ENCODE measurements at places on chromosomes 5 and 9.

DNA sequence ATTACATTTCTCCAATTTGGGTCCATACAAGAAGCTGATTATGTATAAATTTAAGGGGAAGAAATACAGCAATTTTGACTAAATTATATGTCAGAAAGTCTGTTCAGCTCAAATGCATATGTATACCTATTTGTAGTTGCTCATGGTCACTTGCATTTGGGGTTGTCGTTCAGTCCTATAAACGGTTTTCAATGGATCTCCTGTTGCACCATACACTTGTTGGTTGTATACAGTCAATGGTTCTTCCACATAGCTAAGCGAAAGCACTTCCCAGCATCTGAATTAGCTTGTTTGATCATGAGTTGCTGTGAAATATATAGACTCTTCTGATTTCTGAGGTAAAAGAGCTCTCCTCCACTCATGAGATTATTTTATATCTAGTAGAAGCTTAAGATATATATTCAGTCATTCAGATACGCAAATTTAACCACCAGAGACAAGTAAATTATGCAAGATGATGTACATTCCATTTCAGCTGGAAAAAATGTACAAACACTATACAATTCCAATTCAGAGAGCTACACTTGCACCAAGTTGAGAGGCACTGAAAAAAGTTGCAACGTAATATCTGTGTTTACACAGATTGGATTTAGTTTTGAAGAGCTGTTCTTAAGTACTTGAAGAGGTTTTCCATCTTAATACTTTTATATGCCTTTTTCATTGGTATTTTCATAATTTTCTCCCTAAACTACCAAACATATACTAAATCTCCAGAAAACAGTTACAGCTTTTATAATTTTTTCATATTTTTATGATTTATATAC, 64.4 kb upstream of the POU5F2 start:
- no peak for DNase-seq

DNA sequence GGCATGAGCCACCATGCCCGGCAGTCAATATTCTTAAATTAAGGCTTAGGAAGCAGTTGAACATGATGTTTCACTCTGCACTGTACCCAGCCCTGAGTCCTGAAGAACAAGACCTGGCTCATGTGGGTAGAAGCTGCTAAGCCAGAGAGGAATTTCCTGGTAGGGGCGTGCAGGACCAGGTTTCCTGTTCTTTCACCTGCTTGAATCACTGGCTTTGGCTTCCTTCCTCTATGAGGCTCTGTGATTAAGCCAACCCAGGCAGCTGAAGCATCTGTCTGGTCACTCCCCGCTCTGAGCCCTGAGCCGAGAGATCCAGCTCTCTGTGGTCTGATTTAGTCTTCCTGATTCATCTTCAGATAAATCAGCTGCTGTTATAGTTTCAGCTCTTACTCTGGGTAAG, 29.1 kb downstream of the CFAP77 start:
- DNase-seq = no peak

DNA sequence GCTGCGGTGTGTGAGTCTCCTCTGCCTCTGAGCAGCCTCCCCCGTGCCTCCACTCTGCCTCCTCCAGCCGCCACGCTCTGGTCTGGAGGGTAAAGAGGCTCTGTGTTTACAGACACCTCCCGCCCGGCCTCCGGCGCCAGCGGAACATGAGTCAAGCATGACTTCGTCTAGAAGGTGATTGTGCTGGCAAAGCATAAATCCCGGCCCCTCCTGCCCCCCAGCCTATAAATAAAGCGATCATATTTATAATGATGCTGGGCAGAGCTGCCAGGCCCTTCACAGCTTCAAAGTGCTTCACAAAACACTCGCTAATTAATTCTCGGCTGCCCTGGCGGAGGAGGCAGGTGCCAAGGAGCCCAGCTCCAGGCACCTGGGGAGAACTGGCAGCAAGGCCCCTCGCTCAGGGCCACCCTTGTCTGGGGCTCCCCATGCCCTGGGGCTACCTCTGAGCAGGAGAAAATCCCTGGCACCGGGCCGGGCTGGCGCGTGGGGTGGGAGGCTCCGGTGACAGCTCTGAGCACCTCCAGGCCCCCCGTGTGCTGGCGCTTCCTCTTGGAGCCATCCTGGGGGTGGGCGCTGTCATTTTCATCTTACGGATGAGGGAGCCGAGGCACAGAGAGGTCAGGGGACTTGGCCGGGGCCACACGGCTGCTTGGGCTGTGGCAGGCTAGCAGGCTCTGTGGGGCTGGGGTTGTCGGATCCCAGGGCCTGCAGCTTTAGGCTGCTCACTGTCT, 87.8 kb downstream of the RXRA start:
- peak; percentile 97 for DNase-seq

DNA sequence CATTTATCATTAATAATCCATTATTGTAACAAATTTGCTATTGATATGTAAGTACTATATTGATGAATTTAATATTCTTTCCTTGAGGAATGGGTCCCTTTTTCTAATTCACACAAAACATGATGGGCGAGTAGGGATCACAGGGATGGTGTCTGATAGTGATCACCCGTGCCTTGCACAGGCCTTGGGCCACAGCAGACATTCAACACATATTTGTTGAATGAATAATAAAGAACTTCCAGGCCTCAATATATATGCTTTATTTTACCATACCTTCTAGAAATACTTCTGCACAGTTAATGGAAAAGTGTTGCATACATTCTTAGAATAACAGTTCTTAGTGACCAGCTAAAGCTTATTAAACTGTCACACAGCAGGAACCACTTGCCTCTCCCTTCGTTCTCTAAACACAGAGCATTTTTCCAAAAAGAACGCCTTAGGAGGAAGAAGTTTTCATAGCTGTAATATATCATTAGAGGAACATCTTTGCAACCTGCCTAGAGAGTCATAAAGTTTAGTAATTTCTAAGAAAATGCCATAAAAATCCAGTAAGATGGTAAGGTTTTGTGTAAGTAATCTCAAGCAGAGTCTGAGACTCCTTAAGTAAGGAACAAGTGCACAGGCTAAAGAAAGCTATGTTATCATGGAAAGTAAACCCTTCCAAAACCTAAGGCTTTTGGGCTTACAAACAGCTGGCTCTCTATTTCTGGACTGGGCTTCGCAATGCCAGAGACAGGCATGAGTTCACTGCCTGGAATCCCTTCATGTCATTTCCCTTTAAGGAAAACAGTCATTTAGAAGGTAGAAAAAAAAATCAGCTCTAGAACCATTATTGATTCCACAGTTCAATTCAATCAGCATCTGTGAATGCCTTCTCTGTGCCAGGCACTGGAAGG, 17.7 kb downstream of the TTLL11 start:
- no peak for DNase-seq

GRCh38 chr5:84494453-84494852, 109.8 kb upstream of the EDIL3 start:
- DNase-seq = no peak

- no peak for DNase-seq
Observed at GRCh38 chr5:66932457-66932856, 264.1 kb downstream of the CD180 start.

DNA sequence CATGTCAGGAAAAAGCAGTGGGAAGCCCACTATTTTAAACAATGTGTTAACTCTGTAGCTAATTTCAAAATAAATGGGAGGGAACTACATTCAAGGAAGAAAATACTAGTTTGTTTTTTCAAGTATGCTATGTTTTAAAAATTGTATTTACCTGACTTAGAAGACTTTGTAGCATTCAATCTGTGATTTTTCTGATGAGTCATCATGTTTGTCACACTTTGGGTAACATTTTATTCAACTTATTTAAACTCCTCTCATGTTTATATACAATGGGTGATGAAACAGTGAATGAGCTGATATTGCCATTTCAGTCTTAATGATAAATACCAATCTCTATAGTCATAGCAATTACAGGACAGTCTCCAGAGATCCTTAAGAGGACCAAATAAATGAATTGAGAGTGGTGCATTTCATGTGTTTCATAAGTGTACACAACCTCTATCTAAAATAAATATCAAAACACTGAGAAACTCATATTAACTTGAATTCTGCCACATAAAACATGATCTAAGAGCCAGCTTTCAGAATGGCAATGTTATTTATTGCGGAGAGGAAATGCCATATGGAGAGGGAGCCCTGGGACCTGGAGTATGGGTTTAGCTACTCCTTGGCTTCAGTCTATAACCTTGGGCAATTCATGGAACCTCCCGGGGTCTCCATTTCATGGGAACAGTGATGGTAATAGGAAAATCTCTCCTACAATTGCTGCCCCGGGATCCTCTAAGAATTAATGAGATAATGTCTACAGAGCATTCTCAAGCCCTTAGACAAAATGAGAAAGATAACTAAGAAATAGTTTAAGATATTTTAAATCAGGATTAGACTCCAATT, 913.9 kb downstream of the TLE4 start:
- DNase-seq = no peak

GRCh38 chr5:34656700-34657273, 659 bp downstream of the RAI14 start:
- peak; percentile 51 for DNase-seq

- DNase-seq = peak; percentile 38
Observed at GRCh38 chr9:99055384-99055783, 49.5 kb upstream of the TGFBR1 start.

DNA sequence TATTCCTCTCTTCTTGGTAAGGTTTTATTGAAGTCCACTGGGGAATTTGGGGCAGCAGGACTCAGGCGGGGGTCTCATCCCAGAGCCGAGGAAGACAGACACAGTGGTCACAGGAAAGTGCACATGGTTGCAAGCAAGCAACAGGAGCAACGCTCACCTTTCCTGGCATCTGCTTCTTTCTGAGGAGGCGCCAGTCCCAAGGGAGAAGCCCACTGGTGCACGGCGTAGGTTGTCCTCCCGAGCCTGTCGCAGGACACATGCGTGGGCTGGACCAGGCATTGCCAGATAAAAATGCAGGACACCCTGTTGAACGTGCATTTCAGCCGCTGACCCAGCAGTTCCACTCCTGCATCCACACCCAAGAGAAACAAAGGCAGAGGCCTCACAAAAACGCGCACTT, 72.4 kb upstream of the OLFM1 start:
- DNase-seq = no peak

DNA sequence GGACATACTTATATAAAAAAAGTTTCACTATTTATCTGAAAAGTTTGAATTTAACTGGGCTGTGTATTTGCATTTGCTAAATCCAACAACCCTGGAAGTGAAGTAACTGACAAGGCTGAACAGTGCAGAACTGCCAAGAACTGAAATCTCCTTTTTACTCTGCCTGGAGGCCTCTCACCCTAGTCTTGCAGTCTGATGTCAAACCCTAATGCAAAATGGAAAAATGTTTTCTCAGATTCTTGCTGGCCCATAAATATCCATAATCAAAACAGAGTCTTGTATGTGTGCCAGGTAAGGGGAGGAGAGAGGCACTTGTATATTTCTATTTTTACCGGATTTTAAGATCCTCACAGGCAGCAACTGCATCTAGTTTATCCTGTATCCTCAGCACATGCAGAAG, 432.7 kb upstream of the KLF4 start:
- no peak for DNase-seq

- DNase-seq = no peak
Observed at GRCh38 chr5:176719113-176719739, 71.9 kb downstream of the TSPAN17 start.

DNA sequence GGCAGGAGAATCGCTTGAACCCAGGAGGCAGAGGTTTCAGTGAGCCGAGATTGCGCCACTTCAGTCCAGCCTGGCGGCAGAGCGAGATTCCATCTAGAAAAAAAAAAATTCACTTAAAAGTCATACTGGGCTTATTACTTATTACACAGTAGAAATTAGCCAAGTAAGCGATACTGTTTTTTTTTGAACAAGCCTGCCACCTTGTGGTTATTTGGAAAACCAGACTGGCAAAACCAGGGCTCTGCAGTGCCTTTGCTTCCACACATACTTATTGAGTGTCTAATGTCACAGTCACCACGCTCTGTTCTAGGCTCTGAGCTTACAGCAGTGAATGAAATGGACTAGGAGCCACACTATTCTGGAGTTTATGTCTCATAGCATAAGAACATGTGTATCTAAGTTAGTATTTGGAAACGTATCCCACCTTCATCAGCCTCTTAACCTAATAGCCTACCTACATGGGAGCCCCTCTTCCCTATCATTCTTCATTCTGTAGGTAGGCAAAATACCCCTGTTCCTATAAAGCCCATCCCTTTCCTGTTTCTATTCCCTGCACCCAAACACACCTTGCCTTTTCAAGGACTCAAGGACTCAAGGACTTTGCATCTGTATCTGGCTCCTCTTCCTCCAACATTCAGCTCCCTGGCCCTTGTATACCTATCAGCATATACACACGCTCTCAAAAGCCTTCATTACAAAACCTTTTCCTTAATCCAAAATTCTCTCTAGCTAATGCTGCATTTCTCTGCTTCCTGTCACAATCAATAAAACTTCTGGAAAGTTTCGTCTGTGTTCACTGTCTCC, 13.9 kb upstream of the BASP1 start:
- DNase-seq = peak; percentile 73

DNA sequence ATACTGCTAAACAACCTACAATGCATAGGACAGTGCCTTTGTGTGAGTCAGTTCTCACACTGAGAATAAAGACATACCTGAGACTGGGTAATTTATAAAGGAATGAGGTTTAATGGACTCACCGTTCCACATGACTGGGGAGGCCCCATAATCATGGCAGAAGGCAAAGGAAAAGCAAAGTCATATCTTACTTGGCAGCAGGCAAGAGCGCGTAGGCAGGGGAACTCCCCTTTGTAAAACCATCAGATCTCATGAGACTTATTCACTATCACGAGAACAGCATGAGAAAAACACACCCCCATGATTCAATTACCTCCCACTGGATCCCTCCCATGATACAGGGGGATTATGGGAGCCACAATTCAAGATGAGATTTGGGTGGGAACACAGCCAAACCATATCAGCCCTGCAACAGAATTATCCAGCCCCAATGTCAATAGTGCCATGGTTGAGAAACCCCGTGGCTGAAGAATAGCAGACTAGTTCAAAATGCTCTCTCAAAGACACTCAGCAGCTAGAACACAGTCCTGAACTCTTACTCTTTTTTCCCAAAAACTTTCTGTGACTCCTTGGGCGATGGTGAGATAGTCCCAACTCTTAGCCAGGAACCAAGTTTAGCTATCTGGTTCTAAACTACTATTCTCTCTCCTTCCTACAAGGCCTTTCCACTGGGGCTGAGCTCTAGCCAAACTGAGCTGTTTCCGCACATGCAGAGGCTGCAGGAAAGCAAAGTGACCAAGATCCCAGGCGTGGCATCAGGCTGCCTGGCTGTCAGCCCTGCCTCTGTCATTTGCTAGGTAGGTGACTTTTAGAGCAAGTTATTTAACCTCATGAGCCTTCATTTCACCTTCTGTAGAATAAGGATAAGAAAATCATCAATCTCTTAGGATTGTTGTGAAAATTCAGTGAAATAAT, 21.7 kb downstream of the FAT2 start:
- no peak for DNase-seq

- DNase-seq = peak; percentile 65
Observed at GRCh38 chr9:79165020-79165780, 406.6 kb upstream of the TLE4 start.
